T follicular helper cell (primary cell): ENCODE measurements at places on chromosomes 12 and 14.

- DNase-seq, result no peak
Measured at GRCh38 chr12:69642531-69642930, 31.8 kb upstream of the LRRC10 start.

GRCh38 chr12:47370421-47370820 is 290.7 kb upstream of the AMIGO2 start:
- DNase-seq, result no peak

- DNase-seq, result peak; percentile 18
Measured at GRCh38 chr14:59189091-59189785, 771 bp downstream of the DAAM1 start.

GRCh38 chr12:104275689-104276088 is 27.9 kb upstream of the EID3 start:
- no peak for DNase-seq

- no peak for DNase-seq
Measured at GRCh38 chr12:25518512-25518911, 34.6 kb downstream of the LMNTD1 start.

DNA sequence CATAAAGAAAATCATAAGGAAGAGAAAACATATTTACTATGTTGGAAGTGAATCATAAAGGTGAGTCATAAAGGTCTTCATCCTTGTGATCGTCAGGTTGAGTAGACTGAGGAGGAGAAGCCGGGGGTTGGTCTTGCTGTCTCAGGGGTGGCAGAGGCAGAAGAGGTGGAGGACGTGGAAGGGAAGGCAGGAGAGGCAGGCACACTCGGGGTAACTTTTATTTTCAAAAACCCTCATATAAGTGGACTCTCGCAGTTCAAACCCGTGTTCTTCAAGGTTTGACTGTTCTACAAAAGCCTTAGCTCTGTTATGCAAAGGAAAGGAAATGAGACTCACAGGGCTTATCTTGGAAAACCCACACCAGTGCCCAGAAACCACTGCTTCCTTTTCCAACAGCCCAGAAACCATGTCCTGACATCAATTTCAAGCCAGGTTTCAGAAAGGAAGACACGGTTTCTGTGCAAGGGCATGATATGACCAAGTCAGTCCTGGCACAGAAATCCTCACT is 14.0 kb downstream of the SMCO2 start:
- no peak for DNase-seq

DNA sequence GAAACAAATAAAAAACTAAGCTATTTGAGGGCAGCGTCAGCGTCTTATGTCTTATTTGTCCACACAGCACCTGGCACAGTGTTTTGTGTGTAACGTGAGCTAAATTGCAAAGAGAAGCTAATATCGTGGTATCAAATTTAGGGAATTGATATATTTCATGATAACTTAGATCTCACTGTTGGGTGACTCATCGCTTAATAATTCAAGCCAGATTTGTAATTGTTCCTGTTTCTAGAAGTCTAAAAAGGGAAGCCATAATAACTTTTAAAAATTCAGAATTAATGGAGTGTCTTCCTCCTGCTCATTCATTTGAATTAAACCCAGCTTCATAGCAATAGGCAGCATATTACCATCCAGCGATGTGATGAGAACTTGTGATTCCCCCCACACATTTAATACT is 214.7 kb downstream of the PDZRN4 start:
- no peak for DNase-seq

GRCh38 chr14:100361626-100362025 is 38.5 kb downstream of the SLC25A47 start:
- DNase-seq, result no peak

GRCh38 chr12:65326616-65327015 is 48.1 kb downstream of the MSRB3 start:
- DNase-seq, result no peak

DNA sequence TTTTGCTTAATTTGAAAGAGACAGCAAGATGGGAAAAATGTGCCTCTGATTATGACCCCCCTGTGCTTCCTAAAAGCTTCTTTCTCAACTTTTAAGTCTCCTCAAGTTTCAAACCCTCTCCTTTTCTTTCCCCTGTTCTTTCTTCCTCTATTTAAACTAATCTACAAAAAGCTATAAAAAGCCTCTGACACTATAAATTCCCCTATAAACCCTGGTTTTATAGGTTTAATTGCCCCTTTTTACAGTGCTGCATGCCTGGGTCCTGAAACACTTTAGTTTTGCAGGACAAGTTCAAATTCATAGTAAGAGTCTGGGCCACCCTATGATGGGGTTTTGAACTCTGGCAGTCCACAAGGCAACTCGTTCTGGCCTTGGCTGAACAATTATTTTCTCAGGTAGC is 510.9 kb upstream of the TBX3 start:
- no peak for DNase-seq

- no peak for DNase-seq
Measured at GRCh38 chr12:124191024-124191359, 103.9 kb upstream of the RFLNA start.

GRCh38 chr12:96483116-96483515 is 6.3 kb upstream of the CFAP54 start:
- DNase-seq, result no peak

DNA sequence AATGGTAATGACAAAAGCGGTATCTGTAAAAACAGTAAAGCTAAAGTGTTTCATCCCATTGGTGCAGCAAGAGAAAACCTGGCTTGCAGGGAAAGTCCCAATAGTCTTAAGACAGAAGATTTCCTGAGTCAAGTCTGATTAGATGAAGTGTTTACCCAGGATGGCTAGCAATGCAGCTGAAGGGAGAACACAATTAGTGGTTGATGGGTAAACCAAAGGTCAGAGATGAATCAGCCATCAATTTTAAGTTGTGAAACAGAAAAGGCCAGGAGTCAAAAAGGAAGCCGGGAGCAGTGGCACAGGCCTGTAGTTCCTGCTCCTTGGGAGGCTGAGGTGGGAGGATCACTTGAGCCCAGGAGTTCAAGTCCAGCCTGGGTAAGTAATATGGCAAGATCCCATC is 52.6 kb downstream of the SEC23A start:
- DNase-seq, result no peak

DNA sequence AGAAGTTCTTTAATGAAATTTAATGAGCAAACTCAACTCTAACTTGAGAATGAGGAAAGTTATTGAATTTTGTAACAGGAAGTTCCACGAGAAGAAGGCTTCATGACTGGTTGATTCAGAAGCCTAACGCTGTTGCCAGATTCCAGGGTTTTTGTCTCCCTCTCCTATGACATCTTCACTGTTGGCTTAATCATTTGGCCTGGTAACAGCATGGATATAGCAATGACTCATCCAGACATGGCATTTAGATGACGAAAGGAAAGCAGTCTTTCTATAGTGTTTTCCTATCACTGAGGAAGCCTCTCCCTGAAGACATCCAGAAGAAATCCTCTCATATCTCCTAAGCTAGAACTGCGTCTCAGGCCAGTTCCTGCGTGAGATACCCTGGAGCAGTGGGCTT is 9.4 kb upstream of the KCNA1 start:
- no peak for DNase-seq

GRCh38 chr14:35052637-35053036 is 6.6 kb downstream of the FAM177A1 start:
- DNase-seq, result no peak

DNA sequence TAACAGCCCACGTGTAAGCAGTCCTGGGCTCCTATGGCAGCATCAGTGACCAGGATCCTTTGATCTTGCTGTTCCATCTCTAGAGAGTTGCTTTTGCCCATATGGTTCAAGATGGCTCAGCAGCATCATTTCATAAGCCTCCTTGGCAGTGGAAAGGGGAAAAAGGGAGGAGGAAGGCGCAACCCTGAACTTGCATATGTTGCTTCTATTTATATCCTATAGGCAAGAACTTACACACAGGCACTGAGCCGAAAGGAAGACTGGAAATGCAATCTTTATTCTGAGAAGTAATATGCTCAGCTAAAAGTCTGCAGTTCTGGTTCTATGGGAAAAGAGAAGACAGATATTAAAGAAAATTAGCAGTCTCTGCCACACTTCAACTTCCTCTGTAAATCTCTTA is 167.7 kb upstream of the PLXNC1 start:
- no peak for DNase-seq

DNA sequence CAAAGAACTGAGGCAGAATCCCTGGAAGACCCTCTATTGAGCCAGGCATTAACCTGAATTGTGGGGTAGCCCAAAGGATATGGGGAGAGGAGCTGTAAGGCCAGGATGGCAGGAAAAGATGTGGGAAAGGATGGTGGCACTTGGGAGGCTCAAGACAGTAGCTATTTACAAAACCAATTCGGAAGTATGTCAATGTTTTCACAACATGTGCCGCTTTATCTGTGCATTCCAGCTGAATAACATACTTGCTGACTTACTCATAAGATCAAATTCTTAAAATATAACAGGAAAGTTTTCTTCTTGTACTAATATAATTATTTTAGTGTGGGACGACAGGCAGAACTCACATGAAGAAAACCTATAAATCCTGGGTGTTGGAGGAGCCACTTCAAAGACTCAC is 10.6 kb downstream of the BBS10 start:
- DNase-seq, result no peak

- no peak for DNase-seq
Measured at GRCh38 chr14:30993071-30993470, 32.4 kb upstream of the AP4S1 start.

DNA sequence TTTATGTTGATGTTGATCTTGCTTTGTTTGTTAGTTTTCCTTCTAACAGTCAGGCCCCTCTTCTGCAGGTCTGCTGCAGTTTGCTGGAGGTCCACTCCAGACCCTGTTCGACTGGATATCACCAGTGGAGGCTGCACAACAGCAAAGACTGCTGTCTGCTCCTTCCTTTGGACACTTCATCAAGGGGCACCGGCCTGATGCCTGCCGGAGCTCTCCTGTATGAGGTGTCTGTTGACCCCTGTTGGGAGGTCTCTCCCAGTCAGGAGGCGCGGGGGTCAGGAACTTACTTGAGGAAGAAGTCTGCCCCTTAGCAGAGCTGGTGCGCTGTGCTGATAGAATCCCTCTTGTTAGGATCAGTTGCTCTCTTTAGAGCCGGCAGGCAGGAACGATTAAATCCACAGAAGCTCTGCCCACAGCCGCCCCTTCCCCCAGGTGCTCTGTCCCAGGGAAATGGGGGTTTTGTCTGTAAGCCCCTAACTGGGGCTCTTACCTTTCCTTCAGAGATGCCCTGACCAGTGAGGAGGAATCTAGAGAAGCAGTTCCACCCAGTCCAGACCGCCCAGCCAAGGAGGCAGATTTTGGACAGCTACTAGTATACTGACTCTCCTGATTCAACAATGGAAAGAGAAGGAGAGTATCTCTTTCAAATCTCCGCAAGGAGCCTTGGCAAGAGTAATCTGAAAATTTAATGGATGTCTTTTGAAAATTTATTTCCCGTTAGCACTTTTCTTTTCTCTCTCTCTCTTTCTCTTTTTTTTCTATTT is 25.2 kb downstream of the MIA2 start:
- DNase-seq, result no peak

DNA sequence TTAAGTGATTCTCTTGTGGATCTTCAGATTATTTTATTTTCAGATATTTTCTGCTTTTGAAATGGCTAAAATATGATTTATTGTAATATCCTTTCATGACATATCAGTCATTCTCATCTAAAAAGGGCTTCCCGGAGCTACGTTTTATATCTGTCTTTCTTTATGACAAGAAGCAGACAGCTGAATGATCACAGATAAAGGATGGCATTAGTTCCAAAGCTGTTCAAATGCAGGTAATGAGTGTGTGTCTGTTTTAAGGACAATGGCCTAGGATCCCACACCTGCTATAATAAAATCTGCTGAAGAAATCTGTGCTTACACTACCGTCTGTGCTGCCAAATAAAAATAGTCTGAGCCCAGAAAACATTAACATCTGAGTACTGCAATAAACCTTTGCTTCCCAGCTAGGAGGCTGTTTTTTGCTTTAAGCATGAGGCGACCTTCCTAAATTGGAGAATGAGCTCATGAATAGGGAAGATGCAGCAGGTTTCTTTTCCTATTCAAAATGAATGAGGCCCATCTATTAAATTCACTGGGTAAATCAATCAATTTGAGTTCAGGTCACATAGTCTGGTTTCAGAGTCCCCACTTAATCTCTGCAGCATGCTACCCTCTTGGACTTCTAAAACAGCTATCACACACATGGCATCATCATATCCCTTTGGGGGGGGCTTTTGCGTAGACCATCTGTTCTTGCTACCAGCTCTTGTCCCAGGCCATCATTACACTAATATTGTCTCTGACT is 498.5 kb downstream of the NELL2 start:
- DNase-seq, result no peak

DNA sequence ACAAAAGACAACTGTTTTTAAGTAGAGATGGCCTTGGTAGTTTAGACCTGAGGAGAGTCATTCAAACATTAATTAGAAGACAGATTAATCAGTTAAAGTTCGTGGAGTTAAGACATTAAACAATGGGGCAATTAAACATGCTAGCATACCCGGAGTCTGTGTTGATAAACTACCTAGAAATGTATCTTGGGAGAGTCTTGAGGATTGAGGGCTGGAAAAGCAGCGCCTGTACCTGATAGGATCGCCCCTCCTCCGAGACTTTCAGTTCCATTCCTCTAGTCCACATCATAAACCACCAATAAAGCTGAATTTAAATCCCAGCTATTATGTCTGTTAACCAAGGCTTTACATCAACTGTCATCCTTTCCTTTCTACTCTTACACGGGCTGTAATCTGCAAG is 1.0 kb upstream of the KRAS start:
- DNase-seq, result no peak

DNA sequence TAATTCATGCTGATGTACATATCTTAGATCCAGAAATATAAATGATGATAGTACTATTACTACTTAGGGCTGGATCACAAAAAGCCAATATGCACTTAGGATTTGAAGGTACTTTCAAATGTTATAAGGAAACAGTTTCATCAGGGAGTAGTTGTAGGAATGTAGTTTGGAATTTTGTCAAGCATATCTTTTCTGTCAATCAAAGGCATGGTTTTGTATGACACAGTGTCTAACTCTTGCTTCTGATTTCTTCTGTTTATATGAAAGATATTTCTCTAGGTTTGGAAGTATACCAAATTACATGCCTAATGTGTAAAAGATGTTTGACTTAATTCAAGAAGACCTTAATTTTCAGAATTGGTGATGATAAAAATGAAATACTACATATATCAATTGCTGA is 135.7 kb downstream of the RAD51B start:
- no peak for DNase-seq

- DNase-seq, result no peak
Measured at GRCh38 chr12:8960176-8960575, 10.7 kb upstream of the M6PR start.
